ENCODE measurements at places on chromosomes 5 and 9.

DNA sequence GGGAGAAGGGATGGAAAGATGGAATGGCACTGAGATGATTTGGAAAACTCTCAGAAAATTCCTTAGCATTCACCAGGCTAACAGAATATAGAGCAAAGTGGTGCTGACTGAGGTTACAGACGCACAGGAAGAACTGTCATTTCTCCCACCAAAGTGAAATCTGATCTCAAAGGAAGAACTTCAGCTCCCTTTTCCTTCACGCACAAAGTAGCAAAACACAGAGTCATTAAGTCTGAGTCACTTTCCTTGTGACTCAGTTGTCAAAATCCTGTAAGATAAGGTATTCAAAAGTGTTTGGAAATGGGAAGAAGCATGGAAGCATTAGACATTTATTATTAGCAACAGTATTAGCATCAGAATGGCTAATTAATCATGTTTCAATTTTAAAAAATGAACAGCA, 11.7 kb downstream of the MPDZ start:
- DNase-seq = no peak

DNA sequence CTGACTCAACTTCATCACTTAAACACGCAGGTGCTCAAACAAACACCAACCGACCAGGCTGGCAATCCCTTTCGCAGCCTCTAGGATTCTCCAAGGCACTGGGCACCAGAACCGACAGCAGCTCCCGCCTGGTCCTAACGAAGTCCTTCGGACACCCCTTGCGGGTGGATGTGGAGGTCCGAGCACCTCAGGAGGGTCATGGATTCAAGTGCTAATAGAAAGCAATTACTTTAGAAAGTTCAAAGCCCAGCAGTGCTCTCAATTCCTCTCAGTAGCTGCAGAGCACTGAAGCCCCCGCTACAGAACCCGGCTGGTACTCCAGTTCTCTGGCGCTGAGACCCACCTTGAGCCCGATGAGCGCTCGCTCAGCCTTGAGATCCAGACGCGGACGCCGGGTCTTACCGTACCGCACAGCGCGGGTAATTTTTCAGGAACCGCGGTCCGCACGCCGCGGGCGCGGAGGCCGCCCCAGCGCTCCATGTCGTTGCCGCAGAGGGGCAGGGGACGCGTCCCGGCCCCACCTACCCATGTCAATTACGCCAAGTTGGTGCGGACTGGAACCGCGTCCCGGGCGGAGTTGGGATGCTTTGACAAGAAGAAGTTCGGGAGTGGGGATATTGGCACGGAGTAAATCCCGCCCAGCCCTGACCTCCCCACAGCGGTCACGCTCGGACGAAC, 638 bp downstream of the MARCHF3 start:
- DNase-seq = no peak

DNA sequence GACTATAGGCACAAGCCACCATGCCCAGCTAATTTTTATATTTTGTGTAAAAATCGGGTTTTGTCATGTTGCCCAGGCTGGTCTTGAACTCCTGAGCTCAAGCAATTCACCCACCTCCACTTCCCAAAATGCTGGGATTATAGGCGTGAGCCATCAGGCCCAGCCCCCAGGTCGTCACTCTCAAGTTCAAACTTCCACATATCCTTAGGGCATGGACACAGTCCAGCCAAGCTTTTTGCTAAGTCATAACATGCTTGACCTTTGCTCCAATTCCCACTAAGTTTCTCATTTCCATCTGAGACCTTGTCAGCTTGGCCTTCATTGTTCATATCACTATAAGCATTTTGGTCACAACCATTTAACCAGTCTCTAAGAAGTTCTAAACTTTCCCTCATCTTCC, 43.9 kb upstream of the ARAP3 start:
- no peak for DNase-seq

GRCh38 chr5:169584998-169585451, 1.5 kb downstream of the SPDL1 start:
- DNase-seq = no peak

DNA sequence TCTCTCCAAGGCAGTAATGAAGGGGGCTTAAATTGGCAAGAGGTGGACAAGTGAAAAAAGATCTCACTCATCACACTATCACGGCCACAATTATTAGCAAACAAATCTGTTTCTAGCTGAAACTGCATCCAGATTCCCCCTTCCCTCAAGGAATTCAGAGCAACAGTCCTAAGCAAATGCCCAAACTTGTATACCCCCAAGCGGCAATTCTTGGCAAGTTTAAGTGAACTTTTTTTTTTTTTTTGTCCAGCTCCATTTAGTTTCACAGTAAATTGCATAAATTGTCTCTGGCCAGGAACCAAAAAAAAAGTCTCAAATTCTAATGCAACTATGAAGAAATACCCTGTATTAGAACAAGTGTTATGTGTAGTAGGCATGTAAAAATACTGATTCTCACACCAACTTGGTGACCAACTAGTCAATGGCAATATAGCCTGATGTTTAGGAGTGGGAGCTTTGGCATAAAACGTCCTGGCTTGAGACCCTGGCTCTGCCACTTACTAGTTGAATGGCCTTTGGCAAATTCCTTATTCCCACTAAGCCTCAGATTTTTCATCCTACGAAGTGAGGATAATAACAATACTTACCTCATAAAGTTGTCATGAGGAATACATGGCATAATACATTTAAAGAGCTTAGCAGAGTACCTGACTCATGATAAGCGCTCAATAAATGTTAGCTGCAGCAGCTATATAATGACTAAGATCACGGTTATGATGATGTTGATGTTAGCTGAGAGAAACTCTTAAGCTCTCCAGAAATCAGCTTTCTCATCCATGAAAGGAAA, 193.2 kb downstream of the ADAMTSL1 start:
- no peak for DNase-seq

DNA sequence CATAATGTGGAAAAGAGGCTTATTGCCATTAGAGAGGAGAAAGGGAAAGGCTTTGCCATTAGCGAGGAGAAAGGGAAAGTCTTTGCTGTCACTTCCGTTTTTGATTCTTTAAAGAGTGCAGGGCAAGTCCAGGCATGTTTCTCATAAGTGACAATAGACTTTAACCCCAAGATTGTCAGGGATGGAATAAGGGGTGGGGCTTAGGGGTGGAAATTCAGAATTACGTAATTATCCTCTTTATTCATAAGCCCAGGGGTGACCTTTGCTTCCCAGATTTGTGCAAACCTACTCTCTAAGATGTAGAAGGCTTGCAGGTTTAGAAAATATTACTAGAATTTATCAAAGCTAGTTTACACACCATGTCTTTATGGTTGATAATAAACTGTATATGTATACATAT, 2.3 kb upstream of the PLK2 start:
- no peak for DNase-seq

DNA sequence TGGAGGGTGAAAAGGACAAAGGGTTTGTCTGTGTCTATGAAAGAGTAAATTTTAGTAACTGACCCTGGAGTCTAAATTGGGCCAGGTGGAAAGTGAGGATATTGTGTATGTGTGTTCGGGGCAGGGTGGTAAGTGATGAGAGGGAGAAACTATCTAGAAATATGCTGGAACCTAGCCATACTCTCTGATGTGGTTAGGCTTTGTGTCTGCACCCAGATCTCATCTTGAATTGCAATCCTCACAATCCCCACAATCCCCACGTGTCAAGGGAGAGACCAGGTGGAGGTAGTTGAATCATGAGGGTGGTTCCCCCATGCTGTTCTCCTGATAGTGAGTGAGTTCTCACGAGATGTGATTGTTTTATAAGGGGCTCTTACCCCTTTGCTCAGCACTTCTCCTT, 60.6 kb downstream of the COMMD10 start:
- DNase-seq = no peak

GRCh38 chr9:95075700-95076099, 241.8 kb downstream of the FANCC start:
- DNase-seq = no peak

Data from stimulated activated CD8-positive, alpha-beta memory T cell treated with anti-CD3 and anti-CD28 coated beads, Interleukin-4, amount 100 ng/mL, for 1 hour (primary cell).